Fibroblast of lung (primary cell): ENCODE measurements at places on chromosomes 6 and 20. TPM values are rescaled to one million over a fixed set of nuclear protein-coding genes. Genes with fewer than 3 reads are reported as not detected.

Gene PTGIS
- total RNA-seq, result 41.5 and 79.1 TPM in 2 replicates

Gene BANF2
- total RNA-seq, result not detected in 2 replicates

Gene NRSN1
- not detected in 2 replicates for total RNA-seq

Gene SLC22A1
- total RNA-seq, result 0.26 and 0.50 TPM in 2 replicates

Gene INSM1
- not detected in 2 replicates for total RNA-seq

Gene RPL7L1
- 108 and 127 TPM in 2 replicates for total RNA-seq

Gene SOBP
- total RNA-seq, result 5.6 and 6.3 TPM in 2 replicates

Gene PPP2R5D
- 20.0 and 27.1 TPM in 2 replicates for total RNA-seq

Gene PAK5
- not detected in 2 replicates for total RNA-seq

Gene MKKS
- 5.9 and 6.4 TPM in 2 replicates for total RNA-seq

Gene TBX18
- 0.33 and 0.77 TPM in 2 replicates for total RNA-seq

Gene LY6G6C
- not detected in 2 replicates for total RNA-seq

Gene CRYBG1
- 2.1 and 10.1 TPM in 2 replicates for total RNA-seq

Gene TINAG
- not detected in 2 replicates for total RNA-seq

Gene GJA1
- 154 and 209 TPM in 2 replicates for total RNA-seq

Gene PGC
- not detected in 2 replicates for total RNA-seq

Gene IMPG1
- not detected in 2 replicates for total RNA-seq

Gene GMDS
- total RNA-seq, result 8.5 and 12.7 TPM in 2 replicates

Gene OR2B6
- total RNA-seq, result 0.17 TPM in 1 of 2 replicates, not detected in the other

Gene RAD21L1
- total RNA-seq, result 0.50 TPM in 1 of 2 replicates, not detected in the other

Gene MRAP2
- under 0.01 and 0.17 TPM in 2 replicates for total RNA-seq

Gene VSTM2L
- 1.5 and 1.7 TPM in 2 replicates for total RNA-seq

Gene CD24
- 0.17 and 0.26 TPM in 2 replicates for total RNA-seq

Gene NHLRC1
- total RNA-seq, result 3.1 and 3.5 TPM in 2 replicates

Gene CALHM6
- total RNA-seq, result 0.33 and 1.0 TPM in 2 replicates

Gene SULF2
- 9.6 and 28.0 TPM in 2 replicates for total RNA-seq

Gene SPTLC3
- 4.0 and 5.9 TPM in 2 replicates for total RNA-seq

Gene ESR1
- total RNA-seq, result 0.50 and 1.0 TPM in 2 replicates

Gene LY86
- total RNA-seq, result not detected in 2 replicates

Gene SIRPA
- total RNA-seq, result 14.1 and 25.1 TPM in 2 replicates

Gene CD83
- 1.3 and 5.0 TPM in 2 replicates for total RNA-seq

Gene EDN1
- total RNA-seq, result 0.17 and 0.26 TPM in 2 replicates

Gene EFCAB8
- under 0.01 and 0.26 TPM in 2 replicates for total RNA-seq
